ENCODE measurements at places on chromosomes 2 and 18.
A peak's percentile ranks its signal among the peaks of the same experiment; 100 is the strongest.

DNA sequence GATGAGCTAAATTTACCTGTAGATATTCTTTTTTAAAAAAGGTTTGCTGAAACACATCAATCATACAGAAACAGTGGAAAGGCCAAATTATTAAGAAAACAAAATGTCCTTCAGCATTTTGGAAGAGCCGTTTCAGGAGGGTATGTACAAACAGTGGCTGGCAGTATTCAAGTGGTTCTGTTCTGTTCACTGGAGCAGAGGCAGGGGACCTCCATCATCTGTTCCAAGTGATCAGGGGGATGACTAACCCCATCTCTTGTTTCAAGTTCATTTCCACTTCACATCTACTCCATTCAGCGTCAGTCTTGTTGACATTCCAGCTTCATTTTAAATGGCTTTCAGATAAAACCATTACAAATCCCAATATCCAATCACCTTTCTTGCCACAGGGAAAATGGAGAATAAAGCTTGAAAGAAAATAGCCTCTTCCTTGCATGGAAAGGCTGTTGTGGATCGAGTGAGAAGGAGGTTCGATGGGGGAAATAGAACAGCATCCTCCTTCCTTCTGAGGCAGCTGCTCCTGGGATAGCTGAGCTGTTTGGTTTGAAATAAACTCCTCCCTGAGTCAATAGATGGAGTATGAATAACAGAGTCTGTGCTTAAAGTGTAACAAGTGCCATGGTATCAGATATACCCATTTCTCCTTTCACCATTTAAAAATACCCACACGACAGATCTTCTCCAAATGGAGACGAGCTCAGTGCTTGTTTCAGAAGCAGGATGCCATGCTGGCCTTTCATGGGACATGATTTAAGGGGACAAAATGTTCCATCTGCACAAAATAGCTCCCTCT, 63.7 kb upstream of the OTOF start:
- H3K4me3 ChIP-seq = no peak overlapping the region
- H3K27ac ChIP-seq = no peak overlapping the region
- H3K36me3 ChIP-seq = no peaks in the 10 kb centered on the region
- H3K27me3 ChIP-seq = peaks cover 18% of the 10 kb centered on the region
- H3K4me1 ChIP-seq = no peaks in the 10 kb centered on the region

- no peaks in the 10 kb centered on the region for H3K27me3 ChIP-seq
- H3K27ac ChIP-seq = no peak overlapping the region
- no peak overlapping the region for H3K4me3 ChIP-seq
- no peak for DNase-seq
Measured at GRCh38 chr18:8175501-8176061, 433.7 kb upstream of the RAB12 start.

DNA sequence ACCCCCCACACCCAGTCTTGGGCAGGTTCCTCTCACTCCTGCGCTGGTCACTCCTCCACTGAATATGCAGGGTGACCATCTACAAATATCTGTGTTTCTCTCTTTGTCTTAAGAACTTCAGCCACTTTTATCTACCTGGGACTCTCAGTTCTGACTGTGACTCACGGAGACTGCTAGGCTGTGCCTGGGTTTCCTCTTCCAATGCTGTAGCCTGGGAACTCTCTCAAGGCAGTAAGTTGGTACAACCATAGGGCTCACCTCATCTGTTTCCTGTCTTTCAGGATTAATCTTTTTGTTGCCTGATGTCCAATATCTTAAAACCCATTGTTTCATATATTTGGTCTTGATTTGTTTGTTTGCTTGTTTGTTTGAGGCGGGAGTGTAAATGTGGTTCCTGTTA, 47.2 kb upstream of the ZNF396 start:
- no peak overlapping the region for H3K4me3 ChIP-seq
- no peaks in the 10 kb centered on the region for H3K27me3 ChIP-seq
- no peak overlapping the region for H3K27ac ChIP-seq
- no peak for DNase-seq

- H3K27me3 ChIP-seq = peaks cover 16% of the 10 kb centered on the region
- H3K27ac ChIP-seq = no peak overlapping the region
- H3K4me1 ChIP-seq = peaks cover 6% of the 10 kb centered on the region
- no peaks in the 10 kb centered on the region for H3K36me3 ChIP-seq
- no peak for DNase-seq
Measured at GRCh38 chr2:241541564-241542277, 16.8 kb upstream of the BOK start.

GRCh38 chr18:55487997-55488396, 100.0 kb downstream of the TCF4 start:
- H3K27ac ChIP-seq = no peak overlapping the region
- peak overlapping the region; percentile 29 for H3K4me3 ChIP-seq
- H3K4me1 ChIP-seq = peaks cover 29% of the 10 kb centered on the region

DNA sequence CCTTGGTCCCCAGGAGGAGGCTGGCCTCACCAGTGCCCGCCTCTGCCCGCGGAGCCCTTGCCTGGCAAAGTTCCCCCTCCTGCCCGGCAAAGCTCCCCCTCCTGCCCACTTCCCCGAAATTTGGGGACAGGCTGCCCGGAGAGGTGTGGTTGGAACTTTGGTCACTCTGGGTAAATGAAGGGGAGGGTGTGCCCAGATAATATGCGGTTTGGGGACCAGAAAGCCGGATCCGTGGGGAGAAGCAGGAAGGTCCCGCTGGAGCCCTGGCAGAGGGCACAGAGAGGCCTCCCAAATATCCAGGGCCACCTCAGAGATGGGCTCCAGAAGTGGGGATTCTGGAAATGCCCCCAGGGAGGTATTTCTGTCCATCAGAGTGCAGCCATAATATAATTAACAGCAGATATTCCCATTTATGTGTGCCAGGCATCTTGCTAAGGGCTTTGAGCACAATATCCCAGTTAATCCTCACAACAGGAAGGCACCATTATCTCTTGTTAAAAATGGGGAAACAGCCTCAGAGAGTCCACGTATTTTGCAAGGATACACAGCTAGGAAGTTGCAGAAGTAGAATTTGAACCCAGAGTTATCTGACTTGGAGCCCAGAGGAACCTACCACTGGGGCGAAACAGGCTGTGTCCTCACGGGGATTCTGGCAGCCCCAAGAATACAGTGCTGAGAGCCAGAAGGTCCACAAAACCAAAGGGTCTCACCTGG, 914 bp downstream of the STEAP3 start:
- H3K4me3 ChIP-seq = no peak overlapping the region
- H3K27me3 ChIP-seq = peaks cover 43% of the 10 kb centered on the region
- H3K27ac ChIP-seq = no peak overlapping the region
- DNase-seq = no peak
- H3K36me3 ChIP-seq = no peaks in the 10 kb centered on the region
- no peaks in the 10 kb centered on the region for H3K4me1 ChIP-seq

DNA sequence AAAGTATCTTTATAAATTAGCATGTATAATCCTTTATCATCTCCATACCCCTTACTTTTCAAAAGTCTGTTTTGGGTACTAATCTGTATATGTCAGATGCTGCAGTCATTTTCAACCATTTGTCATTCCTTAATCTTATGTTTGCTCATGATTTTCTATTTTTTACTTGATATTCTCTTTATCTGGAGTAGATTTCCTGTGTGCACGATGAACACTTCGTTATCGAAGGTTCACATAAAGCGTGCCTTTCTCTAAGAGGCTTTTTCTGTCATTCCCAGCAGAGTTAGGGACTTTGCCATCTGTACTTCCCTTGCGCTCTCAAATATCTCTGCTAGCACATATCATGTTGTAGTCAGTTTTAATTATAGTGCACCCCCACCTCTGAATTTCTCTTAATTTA, 123.2 kb downstream of the BIRC6 start:
- peaks cover 5% of the 10 kb centered on the region for H3K4me1 ChIP-seq
- H3K36me3 ChIP-seq = peaks cover 16% of the 10 kb centered on the region
- no peak for DNase-seq
- no peak overlapping the region for H3K4me3 ChIP-seq
- H3K27me3 ChIP-seq = no peaks in the 10 kb centered on the region
- no peak overlapping the region for H3K27ac ChIP-seq

GRCh38 chr2:188645986-188646385, 328.2 kb upstream of the COL3A1 start:
- no peaks in the 10 kb centered on the region for H3K36me3 ChIP-seq
- no peak for DNase-seq
- no peak overlapping the region for H3K27ac ChIP-seq
- no peaks in the 10 kb centered on the region for H3K4me1 ChIP-seq

- DNase-seq = no peak
- H3K4me3 ChIP-seq = no peak overlapping the region
- H3K27me3 ChIP-seq = no peaks in the 10 kb centered on the region
Measured at GRCh38 chr2:124915567-124915966, 890.5 kb downstream of the CNTNAP5 start.

DNA sequence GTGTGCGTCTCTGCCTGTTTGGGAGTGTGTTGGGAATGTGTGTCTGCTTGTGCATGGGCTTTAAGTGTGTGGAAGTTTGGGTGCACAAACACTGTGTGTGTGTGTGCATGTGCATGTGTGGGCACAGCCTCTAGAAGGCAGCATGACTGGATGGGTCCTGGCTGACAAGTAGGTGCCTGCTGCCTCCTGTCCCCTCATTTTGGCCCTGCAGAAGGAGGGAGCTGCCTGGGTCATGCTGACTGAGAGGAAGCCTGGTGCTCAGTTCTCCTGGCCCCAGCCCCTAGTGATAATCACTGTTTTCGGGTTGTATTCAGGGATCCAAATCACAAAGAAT, 34.1 kb downstream of the GLI2 start:
- H3K36me3 ChIP-seq = no peaks in the 10 kb centered on the region
- H3K4me1 ChIP-seq = no peaks in the 10 kb centered on the region
- DNase-seq = no peak
- H3K27ac ChIP-seq = no peak overlapping the region
- no peak overlapping the region for H3K4me3 ChIP-seq

GRCh38 chr2:223166983-223167650, 115.1 kb downstream of the KCNE4 start:
- H3K36me3 ChIP-seq = no peaks in the 10 kb centered on the region
- no peak overlapping the region for H3K27ac ChIP-seq
- H3K4me1 ChIP-seq = no peaks in the 10 kb centered on the region
- no peak overlapping the region for H3K4me3 ChIP-seq

DNA sequence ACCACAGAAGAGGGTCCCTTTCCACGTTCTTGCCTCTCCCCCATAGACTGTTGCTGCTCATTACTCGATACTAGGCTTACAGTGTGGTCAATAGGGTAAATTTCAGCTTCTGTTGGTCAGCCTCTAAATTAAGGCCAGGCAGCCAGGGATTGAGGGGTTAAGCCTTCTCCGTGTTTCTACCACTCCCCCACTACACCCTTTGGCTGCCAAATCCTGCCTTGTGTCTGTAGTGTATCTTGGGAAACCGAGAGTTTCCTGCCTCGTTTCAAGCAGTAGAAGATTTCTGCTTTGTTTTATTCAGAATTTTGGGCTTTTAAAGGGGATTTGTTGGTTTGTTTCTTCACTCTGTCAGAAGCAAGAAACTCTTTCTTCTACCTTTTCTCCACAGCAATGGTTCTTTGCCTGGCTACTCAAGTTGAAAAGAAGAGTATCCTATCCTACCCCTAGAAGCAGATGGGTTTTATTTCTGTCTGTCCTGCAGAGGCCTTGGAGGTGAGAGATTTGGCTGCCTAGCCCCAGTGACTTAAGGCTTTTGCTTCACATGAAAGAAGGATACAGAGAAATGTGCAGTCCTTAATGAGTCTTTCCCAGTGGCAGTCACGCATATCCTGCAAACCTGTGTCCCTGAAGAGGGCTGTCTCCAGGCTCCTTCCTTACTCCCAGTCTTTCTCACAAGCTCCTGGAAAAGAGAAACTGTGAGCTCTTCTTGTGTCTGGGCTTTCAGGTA, 261.5 kb upstream of the TANK start:
- peaks cover 3% of the 10 kb centered on the region for H3K36me3 ChIP-seq
- H3K27me3 ChIP-seq = no peaks in the 10 kb centered on the region
- no peaks in the 10 kb centered on the region for H3K4me1 ChIP-seq

DNA sequence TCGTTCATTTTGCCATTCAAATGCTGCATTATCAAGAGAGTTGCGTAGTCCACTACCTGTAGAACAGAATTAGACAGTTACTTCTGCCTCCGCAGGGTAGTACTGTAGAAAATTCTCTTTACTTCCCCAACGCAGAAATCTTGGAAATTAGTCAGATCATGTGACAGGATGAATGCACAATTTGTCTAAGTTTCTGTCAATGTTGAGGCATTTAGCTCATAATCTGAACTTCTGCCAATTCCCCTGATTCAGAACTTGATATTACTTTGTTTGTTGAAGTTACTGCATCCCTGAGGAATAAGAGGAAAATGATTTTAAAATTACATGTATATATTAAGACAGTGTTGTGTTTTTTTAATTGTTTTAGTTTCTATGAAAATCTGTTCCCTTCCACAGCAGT, 83.4 kb downstream of the TTC27 start:
- H3K4me1 ChIP-seq = peaks cover 11% of the 10 kb centered on the region
- no peak for DNase-seq
- H3K4me3 ChIP-seq = no peak overlapping the region
- H3K36me3 ChIP-seq = peaks cover 13% of the 10 kb centered on the region
- no peak overlapping the region for H3K27ac ChIP-seq
- H3K27me3 ChIP-seq = no peaks in the 10 kb centered on the region

DNA sequence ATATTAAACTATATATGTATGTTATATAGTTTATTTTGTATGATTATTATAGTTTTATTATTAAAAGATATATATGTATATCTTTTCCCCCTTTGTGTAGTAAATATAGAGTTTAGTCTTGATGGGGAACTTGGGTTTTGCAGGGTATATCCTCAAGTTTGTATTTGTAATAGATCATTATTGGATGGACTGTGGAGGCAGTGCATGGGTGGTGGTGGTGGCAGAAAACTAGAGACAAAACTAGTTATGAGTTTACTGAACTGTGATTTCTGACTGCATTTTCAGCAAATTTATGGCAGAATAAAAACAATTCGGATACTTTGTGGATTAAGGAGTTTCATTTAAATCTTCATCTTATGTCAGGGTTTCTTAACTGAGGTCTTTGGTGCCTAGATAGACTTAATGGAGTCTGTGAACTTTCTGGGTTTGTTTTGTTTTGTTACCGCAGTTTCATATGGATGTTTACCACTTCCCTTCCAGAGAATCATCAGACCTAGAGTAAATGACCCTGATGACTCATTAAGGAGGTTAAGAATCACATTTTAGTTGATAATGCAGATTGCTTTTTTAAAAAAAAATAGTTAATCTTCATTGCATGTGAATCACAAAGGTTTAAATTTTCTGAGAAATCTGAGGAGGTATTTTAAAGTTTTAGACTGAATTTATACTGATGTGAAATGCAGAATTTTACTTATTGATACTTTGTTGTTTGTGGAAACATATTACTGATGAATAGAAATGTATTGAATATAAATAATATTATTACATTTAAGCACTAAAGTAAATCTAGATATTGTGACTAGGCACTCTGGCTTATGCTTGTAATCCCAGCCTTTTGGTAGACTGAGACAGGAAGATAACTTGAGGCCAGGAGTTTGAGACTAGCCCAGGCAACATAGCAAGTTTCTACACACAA, 14.5 kb downstream of the EPC2 start:
- H3K36me3 ChIP-seq = no peaks in the 10 kb centered on the region
- H3K27me3 ChIP-seq = no peaks in the 10 kb centered on the region
- DNase-seq = no peak
- H3K4me1 ChIP-seq = peaks cover 72% of the 10 kb centered on the region
- H3K4me3 ChIP-seq = peak overlapping the region; percentile 43

DNA sequence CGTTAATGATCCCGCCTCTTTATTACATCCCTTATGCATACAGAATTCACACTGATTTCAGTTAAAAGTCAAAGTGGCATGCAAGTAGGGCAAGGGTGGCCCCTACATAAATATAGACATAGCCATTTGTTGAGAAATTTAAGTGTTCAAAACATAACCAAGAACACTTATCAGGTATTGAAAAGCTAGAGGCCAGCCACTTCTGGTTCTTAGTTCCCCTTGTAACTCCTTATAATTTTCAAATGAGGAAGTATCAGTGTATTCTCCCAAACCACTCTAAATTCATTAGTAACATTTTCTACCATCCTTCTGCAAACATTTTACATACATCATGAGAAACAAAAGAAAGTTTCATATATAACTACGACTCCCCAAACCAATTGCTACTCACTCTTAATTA, 5.8 kb upstream of the ARL5A start:
- no peak overlapping the region for H3K27ac ChIP-seq
- peaks cover 6% of the 10 kb centered on the region for H3K27me3 ChIP-seq
- H3K4me3 ChIP-seq = no peak overlapping the region
- no peaks in the 10 kb centered on the region for H3K36me3 ChIP-seq
- peaks cover 7% of the 10 kb centered on the region for H3K4me1 ChIP-seq

Data from activated T-cell treated with anti-CD3 and anti-CD28 coated beads, Interleukin-2, amount 50 U/mL, for 72 hours (primary cell).